ENCODE measurements at places on chromosomes 1 and 21.

DNA sequence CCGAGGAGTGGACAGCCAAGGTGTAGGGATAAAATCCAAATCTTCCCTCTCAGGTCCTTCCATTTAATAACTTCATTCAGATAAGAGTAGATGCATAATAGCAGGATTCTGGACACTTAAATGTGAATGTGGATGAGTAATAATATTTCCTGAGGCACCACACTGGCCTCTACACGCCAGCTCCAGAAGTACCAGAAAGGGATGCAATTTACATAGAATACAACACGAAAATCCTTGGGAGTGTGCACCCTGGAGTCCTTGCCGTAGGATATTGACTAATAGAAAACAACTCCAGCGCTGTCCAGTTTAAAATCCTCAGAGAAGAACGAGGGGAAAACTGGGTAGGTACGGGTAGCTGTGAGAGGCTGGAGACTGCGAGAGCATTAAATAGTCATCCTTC lies 6.9 kb downstream of the PLXNA2 start:
- DNase-seq = no peak

DNA sequence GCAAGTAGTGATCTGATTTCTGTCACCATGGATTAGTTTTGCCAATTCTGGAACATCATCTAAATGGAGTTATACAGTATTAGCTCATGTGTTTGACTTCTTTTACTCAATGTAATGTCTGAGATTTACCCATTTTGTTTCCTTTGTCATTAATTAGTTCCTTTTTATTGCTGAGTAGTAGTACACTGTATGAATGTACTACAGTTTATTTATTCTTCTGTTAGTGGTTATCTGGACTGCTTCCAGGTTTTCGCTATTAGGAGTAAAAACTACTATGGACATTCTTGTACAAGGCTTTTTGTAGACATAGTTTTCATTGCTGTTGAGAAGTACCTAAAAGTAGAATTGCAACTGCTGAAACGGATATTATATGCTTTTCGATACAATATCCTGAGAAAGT lies 14.1 kb downstream of the SUCO start:
- no peak for DNase-seq

DNA sequence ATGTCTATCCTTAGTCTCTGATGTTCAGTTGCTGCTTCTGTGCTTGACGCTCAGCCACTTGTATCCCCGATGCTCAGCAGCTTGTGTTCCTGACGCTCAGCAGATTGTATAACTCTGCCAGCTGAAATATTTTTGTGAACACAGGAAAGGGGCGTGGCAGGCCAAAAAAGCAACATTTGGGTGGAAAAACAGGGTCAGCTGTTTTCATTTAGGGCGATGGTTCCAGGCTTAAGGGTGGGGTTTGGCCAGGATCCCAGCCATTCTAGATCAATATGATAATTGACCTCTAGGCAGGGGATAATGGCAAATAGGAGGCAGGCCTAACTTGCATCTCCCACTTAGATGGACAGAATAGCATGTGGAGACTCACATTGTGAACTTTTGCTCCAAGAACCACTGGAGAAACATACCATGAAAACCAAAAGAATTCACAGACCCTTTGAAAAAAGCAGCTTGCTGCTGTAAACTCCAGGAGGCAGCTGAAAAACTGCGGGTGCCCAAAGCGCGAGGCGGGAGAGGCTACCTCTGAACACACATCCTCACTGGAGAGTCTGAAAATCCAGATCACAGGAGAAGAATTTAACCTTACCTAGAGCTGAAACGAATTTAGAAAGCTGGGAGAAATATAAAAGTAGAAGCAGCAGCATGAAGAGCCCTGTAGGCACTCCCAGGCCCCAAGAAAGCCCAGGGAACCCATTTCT lies 58.3 kb downstream of the ZNF648 start:
- DNase-seq = no peak

DNA sequence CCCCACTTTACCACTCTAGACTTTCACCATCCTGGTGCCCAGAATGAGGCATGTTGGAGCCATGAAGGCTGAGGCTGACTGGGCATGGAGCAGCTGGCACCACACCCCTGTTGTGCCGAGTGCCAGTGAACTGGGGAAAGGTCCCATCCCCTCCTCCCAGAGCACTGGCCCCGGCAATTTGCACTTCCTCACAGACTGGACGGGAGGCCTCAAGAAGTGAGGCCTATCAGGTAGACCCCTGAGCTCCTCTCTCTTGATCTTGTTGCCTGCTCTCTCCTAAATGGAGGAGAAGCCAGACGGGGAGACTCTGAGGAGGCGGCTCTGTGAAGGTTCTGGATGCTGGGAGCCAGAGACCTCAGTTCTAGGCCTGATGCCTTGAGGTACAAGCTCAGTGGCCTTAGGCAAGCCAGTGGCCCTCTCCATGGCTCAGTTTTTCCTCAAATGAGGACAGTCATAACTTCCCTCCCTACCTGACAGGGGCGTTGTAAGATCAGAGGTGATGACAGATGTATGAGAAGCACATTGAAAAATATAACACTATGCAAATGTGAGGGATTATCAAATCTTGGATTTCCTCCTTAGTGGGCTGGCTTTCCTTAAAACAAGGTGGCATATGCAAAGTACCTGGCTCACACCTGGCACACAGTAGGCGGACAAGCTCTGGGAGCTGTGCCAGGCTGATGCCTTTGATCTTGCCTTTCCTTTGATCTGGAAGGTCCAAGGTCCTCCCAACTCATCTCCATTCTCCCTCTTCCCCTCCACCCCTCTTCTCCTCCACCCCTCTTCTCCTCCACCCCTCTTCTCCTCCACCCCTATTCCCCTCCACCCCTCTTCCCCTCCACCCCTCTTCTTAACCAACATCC lies 6.7 kb downstream of the GRHL3 start:
- DNase-seq = no peak

GRCh38 chr1:94798054-94798453 lies 22.1 kb upstream of the SLC44A3 start:
- DNase-seq = no peak

DNA sequence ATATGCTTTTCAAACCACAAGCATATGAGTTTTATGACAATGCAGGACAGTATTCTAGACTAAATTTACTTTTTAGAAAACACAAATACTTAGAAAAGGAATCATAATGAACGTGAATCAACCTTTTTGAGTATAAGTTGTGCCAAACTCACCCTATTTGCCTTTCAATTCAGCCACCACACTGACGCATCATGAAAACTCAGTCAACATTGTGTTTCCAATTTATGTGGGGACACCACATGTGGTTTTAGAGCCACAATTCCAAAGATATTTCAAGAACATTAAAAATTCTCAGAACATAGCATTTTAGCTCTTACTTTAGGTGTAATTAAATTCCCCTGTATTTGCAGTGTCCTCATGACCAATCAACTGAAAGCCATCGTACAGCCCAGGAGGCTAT lies 118.8 kb downstream of the PTBP2 start:
- no peak for DNase-seq

GRCh38 chr1:24020025-24020424 lies 39.9 kb upstream of the SRSF10 start:
- no peak for DNase-seq

GRCh38 chr1:2639607-2640521 lies 7.0 kb upstream of the MMEL1 start:
- no peak for DNase-seq

- peak; percentile 89 for DNase-seq
Measured at GRCh38 chr1:16235944-16236510, 956 bp downstream of the CPLANE2 start.

DNA sequence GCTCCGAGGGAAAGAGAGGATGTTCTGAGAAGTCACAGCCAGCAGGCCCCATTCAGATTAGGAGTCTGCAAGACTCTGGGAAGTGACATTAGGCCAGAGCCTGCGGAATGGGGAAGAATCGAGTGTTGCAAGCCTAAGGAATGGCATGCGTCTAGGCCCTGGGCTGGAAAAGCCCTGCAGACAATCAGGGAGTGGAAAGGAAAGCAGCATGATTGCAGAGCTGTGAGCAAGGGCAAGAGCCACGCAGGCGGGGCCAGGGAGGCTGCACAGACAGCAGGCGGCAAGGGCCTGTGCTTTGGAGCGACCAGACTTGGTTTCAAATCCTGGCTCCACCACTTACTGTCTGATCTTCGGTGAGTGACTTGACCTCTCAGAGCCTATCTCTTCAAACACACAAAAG lies 118.2 kb downstream of the RRAGC start:
- no peak for DNase-seq

- DNase-seq = peak; percentile 75
Measured at GRCh38 chr1:162627662-162628296, 4.5 kb upstream of the DDR2 start.

GRCh38 chr1:158155673-158156072 lies 25.0 kb upstream of the CD1D start:
- peak; percentile 95 for DNase-seq

- DNase-seq = no peak
Measured at GRCh38 chr1:62891956-62892562, 108.1 kb downstream of the ATG4C start.

DNA sequence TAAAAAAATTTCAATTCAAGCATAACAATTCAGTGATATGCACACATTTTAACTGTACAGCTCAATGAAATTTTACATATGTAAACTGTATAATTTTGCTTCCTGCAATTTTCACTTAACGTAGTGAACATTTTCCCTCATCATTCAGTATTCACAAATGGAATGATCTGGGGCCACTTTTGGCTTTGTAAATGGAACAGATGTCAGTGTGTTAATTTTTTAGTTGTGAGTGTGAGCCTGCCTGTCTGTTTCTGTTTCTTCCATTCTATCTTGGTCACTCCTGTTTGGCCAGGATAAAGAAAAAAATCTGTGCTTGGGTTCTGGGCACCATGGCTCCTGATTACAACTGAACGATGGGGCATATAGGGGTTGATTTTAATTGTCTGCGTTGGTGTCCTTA lies 20.5 kb upstream of the ST3GAL3 start:
- DNase-seq = no peak

- peak; percentile 16 for DNase-seq
Measured at GRCh38 chr1:222817529-222817928, 2.7 kb downstream of the DISP1 start.

- peak; percentile 73 for DNase-seq
Measured at GRCh38 chr1:77632216-77632615, 50.2 kb downstream of the ZZZ3 start.

GRCh38 chr1:66413136-66413837 lies 120.7 kb upstream of the SGIP1 start:
- DNase-seq = peak; percentile 77

GRCh38 chr1:116020668-116021272 lies 44.5 kb downstream of the SLC22A15 start:
- DNase-seq = peak; percentile 92

GRCh38 chr1:228016181-228016510 lies 9.3 kb downstream of the WNT3A start:
- DNase-seq = no peak

DNA sequence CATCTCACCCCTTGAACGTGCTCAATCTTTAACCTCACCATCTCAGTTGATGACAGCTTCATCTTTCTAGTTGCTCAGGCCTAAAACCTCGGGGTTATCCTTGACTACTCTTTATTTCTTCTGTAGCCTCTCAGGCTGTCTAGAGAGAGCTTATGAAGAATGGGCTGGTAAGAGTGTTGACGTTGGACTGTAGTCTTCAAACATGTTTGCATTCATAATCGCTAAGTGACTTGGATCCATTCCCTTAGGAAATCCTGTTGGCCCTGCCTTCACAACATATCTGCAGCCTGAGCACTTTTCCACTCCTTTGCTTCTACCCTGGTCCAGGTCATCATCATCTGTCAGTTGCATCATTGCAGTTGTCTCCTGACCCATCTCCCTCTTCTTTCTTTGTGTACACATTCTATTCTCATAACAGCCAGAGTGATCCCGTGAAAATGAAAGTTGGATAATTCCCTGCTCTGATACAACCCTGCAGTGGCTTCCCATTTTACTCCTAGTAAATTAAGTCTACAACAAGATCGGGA lies 10.5 kb downstream of the UCK2 start:
- no peak for DNase-seq

GRCh38 chr21:42398436-42399028 lies 2.7 kb upstream of the TMPRSS3 start:
- peak; percentile 47 for DNase-seq

DNA sequence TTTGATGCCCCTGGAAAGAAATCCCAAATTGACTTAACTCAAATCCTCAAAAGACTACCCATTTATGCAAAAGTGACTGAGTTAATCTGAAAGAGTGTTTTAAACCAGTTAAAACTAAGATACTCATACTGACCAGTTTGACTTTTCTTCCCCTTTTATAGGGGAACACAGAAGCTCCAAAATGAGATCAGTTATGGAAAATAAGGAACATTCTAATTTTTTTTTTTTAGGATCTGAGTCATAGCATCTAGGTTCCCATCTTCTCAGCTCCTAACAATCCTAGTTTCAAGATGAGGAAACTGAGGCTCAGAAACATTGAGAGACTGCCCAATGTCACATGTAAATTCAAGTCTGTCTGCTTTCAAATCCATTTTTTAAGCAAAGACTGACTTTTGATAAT lies 231.1 kb upstream of the RUNX1 start:
- DNase-seq = no peak

- peak; percentile 92 for DNase-seq
Measured at GRCh38 chr1:175208773-175209492, 16.4 kb upstream of the KIAA0040 start.

DNA sequence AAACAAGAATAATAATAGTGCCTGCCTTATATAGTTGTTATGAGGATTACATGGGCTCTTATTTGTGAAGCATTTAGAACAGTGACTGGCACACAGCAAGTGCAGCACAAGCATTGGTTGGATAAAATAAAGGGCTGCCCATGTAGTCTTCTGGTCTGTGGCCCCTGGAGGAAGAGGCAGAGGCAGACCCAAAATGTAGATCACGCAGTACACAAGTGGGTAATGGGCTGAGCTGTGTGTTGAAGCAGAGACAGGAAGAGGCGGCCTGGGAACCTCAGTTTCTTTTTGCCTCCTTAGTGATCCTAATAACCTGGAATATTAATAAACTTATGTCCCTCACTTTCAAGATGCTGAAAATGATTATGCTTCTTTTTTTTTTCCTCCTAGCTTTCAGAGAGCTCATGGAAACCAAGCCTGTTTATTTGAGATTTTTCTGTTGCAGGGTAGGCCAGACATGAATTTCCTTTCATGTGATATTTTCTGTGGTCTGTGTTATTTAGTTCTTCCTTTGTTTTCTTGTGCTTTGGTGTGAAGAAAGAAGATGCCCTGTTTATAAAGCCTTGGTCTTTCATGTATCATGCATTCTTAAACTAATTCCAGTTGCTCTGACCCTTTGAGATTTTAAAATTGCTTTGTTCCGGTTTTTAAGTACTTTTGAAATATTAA lies 42.5 kb downstream of the LRRC8D start:
- no peak for DNase-seq

- no peak for DNase-seq
Measured at GRCh38 chr1:157095091-157095490, 4.5 kb downstream of the ETV3L start.

GRCh38 chr1:59043796-59044195 lies 253.1 kb upstream of the FGGY start:
- DNase-seq = peak; percentile 13

Data from hematopoietic multipotent progenitor cell treated with erythropoietin and hydrocortisone succinate and interleukin-3 and kit ligand, for 4 days (in vitro differentiated cells).